Bone marrow (tissue), 2 donors: ENCODE measurements at places on chromosomes 12 and 14.

GRCh38 chr14:61611880-61612630, 83.3 kb upstream of the HIF1A start:
- no peak for DNase-seq

DNA sequence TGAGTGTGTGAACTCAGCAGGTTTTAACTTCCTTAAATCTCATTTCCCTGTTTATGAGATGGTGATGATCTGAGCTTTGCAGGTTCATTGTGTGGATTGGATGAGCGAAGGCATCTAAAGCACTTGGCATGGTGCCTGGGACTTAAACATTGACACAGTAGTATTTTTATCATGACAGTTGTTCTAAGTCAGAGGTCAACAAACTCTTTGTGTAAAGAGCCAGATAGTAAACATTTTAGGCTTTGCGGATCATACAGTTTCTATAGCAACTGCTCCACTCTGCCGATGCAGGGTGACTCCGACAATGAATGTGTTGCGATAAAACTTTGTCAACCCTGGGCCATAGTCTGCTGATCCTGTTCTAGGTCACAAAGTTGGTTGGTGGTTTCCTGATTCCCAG, 25.2 kb downstream of the SLC24A4 start:
- DNase-seq = no peak

- peak; percentile 11 for DNase-seq
Observed at GRCh38 chr12:53743266-53744129, 8.3 kb downstream of the CISTR start.

DNA sequence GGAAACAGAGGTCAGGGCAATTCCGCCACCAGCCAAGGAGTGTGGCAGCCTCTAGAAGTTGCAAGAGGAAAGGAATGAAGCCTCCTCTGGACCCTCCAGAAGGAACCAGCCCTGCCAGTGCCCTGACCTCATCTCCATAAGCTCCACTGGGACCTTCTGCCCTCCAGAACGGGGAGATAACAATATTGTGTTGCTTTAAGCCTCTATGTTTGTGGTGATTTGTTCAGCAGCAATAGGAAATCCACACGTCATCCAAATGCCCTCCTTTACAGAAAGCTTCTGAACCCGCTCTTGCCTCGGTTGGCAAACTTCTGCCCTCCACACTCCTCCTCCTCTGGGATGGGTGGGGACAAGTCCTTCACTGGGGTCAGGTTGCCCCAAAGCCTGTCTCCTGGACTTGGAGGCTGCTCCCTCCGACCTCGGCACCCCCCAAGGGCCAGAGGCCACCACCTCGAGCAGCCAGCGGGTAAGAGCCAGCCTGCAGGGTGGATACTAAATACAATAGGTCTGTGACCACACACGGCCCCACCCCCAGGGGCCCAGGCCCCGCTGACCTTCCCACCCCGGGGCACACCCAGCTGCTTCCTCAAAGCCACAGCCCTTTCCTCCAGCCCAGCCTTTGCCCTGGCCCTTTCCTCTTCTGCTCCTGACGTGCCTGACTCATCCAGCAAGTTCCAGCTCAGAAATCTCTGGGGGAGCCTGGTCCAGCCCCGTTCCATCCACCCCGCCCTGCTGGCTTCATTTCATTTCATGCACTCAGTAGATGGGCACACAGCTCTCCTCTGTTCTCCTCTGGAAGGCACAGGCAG, 58.7 kb upstream of the NCOR2 start:
- DNase-seq = peak; percentile 30

- DNase-seq = no peak
Observed at GRCh38 chr12:132925597-132926414, 30.3 kb downstream of the ZNF605 start.
